Activated CD8-positive, alpha-beta memory T cell treated with anti-CD3 and anti-CD28 coated beads for 1 hour (primary cell): ENCODE measurements at places on chromosomes 5 and 9.

- DNase-seq = no peak
Observed at GRCh38 chr5:55063899-55064298, 38.5 kb upstream of the GZMA start.

GRCh38 chr9:134923466-134923865 is 5.8 kb upstream of the FCN1 start:
- no peak for DNase-seq

DNA sequence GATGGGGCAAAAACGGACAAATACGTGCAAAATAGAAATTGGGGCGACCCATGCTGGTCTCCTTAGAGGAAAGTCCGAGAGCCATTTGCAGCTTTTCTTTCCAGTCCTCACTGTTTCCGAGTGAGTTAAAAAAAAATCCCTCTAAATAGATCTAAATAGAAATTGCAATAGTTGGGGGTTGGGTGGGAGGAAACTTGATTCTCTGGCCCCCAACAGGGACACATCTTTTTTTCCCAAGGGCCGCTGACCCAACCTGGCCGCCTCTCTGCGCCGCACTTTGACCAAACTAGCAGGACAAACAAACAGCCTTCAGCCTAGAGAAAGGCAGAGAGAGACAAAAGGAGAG is 2.8 kb upstream of the NKX2-5 start:
- DNase-seq = no peak

DNA sequence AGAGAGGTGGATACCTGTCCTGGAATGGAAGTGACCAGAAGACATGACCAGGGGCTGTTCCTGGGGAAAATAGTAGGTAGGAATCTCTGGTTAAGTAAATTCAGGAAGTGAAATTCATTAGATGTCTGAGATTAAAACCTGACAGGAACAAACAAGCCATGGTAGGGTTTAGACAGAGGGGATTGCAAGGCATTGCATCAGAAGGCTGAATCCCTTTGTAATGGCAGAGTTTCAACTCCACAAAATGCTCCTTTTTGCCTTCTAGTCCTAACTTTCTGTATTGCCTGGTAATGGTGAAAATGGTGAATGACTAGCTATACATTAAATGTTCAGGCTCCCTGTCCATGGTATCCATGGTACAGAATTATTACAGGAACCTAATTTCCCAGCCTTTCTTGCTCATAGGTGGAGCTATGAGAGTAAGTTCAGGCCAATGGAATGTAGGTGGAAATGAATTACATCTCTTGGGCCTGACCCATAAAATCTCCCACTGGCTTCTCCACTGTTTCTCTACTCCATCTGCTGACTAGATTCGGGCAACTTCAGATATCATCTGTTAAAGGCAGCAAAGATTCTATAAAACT is 113.4 kb upstream of the CNTLN start:
- DNase-seq = no peak

- no peak for DNase-seq
Observed at GRCh38 chr5:56206126-56206910, 26.8 kb downstream of the ANKRD55 start.

GRCh38 chr5:154653764-154654485 is 101.3 kb upstream of the LARP1 start:
- DNase-seq = no peak

- peak; percentile 32 for DNase-seq
Observed at GRCh38 chr5:138068742-138069600, 14.9 kb upstream of the WNT8A start.

GRCh38 chr5:52648726-52649125 is 139.0 kb upstream of the ITGA1 start:
- no peak for DNase-seq

DNA sequence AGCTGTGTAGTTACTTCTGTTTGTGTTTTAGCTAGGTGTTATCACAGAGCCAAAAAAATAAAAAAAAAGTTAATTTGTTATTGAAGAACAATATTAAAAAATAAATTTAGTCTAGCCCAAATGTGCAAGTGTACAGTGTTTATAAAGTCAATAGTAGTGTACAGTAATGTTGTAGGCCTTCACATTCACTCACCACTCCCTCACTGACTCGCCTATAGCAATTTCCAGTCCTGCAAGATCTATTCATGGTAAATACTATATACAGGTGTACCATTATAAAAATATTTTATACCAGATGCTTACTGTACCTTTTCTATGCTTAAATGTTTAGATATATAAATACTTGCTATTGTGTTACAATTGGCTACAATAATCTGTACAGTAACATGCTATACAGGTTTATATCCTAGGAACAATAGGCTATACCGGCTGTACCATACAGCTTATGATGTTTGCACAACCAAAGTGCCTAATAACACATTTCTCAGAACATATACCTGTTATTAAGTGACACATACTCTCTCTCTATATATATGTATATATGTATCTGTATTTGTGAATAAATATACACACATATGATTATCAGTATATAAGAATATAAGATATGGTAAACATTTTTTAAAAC is 341.4 kb upstream of the EDIL3 start:
- DNase-seq = no peak

GRCh38 chr5:158609333-158610050 is 490.2 kb downstream of the EBF1 start:
- DNase-seq = no peak

DNA sequence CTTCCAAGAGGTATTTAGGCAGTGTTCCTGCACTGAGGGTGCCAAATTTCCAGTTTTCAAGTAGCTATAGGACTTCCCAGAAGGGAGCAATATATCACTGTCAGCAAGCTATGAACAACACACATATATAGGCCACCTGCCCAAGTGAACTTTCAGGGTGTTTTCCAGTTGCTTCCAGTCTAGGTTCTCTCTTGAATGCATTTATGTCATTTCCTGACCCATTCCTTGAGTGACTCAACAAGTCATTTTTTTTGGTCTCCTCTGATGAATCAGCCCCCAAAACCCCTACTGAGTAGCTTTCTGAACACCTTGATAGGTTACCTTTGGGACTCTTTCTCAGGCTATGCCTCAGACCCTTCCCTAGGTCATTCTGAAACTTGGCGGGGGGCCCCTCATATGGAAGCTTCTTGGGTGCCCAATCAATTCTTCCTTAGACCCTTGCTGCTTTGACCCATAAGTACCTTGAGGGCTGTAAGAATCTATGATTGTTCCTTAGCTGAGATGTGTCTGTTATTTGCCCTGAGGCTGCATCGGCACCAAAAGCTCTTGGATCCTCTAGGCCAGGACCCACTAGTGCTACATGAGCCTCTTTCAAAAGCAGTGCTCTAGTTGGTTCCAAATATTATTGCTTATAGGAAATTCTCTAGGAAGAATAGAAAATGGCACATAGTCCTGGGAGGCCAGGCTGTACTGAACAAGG is 12.4 kb downstream of the DNAJB5 start:
- DNase-seq = no peak

GRCh38 chr5:150771034-150771795 is 7.3 kb upstream of the SMIM3 start:
- no peak for DNase-seq
